LNCaP clone FGC (cell line): ENCODE measurements at places on chromosomes 6 and 20.

DNA sequence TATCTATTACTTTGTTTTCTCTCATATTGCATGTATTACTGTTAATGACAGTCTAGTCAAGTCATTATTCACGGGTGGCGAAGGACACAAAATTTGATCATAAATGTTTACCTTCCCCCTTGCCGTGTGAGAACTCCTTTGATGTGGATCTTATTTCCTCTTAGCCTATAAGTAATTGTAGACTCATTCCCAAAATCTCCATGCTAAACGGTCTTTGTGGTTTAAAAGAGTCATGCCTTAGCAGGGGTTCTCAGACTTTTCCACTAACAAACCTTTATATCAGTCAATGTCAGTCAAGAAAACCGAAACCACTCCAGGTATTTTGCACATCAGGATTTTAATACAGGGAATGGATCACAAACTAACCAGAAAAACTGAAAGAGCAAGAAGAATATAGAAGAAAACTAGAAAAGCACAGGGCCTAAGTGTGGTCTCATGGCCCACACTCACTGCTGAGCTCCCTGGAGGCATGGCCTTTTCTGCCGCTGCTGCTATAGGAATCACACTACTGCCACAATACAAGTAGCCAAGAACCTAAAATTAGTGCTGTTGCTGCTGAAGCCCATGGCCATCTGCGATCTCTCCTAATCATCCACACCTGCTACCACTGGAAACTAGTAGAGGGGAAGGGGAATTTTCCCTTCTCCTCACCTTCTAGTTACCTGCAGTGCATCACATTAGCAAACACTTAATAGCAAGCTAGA lies 186.0 kb upstream of the POU3F2 start:
- no peak for DNase-seq

DNA sequence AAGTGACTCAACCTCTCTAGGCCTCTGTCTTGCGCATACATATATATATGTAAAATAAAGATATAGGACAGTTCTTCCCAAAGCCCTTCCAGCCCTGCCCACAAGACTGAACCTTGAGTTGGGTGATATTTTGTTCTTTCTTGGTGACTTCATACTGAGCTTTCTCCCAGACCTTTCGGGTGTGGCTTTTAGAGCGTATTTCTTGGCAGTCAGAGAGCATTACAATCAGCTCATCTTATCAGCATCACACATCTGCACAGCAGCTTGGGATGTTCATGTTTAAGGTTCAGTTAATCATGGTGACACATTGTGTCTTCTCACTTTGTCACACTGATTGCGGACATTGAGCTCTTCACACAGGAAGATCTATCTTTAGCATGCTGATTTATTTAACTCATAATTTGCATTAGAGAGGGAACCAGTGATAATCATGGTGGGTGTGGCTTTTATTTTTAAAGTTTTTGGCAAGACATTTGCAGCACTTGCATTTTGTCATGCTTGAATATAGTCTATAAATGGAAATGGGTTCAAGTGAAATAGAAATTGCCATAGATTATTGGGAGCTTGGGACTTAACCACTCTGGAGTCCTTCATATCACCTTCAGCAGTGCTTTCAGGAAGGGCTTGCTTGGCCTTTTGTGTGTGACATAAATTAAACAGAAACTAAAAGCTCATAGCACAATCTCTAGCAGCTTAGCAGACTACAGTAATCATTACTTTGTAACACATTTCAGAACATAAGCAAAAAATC lies 8.3 kb downstream of the KIF3B start:
- no peak for DNase-seq

DNA sequence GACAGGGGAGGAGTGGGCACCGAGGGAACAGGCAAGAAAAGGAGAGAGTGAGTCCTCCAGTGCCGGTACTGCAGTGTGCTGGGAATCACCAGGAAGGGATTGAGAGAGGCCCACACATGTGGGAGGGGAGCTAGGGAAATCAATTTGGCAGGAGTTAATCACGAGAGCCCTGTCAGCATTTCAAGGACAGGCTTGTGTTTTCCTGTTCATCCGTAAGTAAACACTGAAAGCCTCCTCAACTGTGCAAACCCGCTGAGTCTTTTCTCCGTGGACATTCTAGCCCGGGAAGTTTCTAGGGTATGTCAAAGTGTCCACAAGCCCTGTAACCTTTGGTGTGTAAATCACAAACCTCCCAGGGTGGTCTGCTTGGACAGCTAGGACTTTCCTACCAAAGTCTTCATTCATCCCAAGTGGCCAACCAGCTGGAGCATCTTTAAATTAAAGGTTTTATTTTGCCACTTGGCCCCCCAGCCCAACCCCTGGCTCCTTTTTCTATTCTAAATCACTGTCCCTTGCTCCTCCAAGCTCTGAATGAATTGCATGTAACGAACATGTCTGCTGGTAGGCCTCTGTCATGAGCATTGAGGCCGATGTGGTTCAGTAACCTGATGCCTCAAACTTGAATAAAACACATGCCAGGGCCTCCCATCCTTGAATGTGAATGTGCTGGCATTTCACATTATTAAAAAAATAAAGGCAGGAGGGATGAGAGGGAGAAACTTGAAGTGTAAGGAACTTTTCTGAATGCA lies 149.1 kb downstream of the ZNF217 start:
- no peak for DNase-seq

GRCh38 chr20:33191955-33192354 lies 24.0 kb downstream of the BPIFA2 start:
- no peak for DNase-seq

DNA sequence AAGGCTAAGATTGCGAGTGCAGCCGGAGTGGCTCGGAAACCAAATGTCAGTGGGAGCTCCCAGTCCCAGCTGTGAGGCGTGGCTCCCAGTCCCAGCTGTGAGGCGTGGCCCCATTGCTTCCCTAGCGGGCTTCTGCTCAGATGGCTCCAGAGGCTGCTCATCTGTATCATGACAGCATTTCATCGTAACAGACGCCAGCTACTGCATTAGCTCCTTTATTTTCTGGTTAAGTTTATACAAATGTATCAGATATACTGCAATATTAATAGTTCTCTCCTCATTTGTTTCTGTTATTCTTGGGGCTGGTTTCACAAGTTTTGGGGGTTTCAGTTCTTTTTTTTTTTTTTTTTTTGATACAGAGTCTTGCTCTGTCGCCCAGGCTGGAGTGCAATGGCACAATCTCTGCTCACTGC lies 34.7 kb upstream of the TBXT start:
- DNase-seq, result no peak

- DNase-seq, result no peak
Measured at GRCh38 chr20:63206878-63207277, 9.1 kb downstream of the YTHDF1 start.

GRCh38 chr6:36769183-36769675 lies 70.0 kb downstream of the CPNE5 start:
- DNase-seq, result no peak

DNA sequence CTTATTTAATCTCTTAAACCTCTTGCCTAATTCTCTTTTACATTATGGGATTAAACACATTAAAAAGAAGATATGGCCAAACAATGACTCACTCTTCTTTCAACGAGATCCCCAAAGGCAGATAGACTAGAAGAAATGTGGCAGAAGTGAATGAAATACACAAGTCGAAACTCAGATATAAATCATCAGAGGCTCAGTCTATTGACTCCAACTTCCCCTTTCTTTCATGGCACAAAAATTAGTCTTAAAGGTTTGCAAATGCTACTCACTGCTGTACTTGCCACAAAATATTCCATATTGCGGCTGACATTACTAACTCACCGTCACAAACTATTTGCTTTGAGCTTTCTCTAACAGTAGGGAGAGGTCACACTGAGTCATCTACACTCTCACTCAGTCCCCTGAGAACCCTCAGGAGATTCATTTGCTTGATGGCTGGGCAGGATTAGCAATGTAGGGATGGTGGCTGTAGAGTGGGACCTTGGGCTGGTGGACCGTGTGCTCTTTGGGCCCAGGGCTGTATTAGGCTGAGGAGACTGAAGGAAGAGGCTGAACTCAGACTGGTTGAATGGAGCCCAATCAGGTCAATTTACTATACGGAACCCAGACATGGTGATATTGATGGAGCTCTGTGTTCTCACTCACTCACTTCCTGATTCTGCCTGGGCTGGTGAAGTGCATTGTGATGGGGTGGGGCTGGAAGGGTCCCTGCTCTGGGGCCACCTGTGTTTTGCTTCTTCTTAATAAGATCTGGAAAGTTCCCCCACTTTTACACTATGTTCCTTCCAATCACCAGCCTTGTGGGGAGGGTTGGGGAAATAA lies 42.8 kb upstream of the UBR2 start:
- no peak for DNase-seq

DNA sequence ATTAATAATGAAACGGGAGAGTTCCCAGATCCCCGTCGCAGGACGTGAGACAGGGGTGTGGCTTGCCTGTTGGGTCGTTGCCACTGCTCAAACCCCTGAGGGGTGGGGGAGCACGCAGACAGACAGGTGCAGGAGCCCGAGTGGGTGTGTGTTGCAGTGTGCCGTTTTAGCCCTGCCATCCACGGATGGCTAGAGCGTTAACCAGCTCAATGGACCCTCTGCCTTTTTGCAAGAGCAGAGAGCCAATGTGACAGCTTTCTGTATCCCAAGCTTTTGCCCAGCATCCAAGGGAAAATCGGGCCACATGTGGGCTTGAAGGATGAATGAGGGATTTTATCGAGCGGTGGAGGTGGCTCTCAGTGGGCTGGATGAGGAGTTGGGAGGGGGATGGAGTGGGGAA lies 237.9 kb downstream of the TSHZ2 start:
- DNase-seq, result no peak

GRCh38 chr20:59453759-59454560 lies 150.4 kb upstream of the PHACTR3 start:
- no peak for DNase-seq

- no peak for DNase-seq
Measured at GRCh38 chr20:11520596-11520995, 397.1 kb upstream of the BTBD3 start.

- no peak for DNase-seq
Measured at GRCh38 chr6:127695108-127695507, 118.1 kb downstream of the C6orf58 start.
